NCI-H526 treated with DMSO at 0.1 percent for 48 hours (cell line): ENCODE measurements at places on chromosomes 7 and 10.

- no peak for DNase-seq
These were observed 664.7 kb downstream of the INHBA start for GRCh38 chr7:41038211-41038610.

- no peak for DNase-seq
These were observed 27.8 kb downstream of the GARIN1A start for GRCh38 chr7:128699895-128700294.

DNA sequence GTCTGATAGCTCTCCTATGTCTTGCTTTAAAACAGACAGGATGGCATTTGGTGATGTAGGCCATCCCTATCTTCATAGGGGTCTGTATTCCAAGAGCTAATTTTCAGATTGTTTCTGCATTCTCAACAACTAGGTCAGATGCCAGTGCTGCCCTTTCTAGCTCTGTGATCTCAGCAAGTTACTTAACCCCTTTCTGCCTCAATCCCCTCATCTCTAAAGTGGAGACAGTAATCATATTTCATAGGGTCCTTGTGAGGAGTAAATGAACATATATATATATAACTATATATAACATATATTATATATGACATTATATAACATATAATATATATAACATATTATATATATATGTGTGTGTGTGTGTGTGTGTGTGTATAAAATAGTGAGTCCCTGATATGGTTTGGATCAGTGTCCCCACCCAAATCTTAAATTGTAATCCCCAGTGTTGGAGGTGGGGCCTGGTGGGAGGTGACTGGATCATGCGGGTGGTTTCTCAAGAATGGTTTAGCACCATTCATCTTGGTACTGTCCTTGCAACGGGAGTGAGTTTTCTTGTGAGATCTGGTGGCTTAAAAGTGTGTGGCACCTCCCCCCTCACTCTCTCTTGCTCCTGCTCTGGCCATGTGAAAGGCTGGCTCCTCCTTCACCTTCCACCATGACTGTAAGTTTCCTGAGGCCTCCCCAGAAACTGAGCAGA is 45.2 kb downstream of the HIPK2 start:
- no peak for DNase-seq

DNA sequence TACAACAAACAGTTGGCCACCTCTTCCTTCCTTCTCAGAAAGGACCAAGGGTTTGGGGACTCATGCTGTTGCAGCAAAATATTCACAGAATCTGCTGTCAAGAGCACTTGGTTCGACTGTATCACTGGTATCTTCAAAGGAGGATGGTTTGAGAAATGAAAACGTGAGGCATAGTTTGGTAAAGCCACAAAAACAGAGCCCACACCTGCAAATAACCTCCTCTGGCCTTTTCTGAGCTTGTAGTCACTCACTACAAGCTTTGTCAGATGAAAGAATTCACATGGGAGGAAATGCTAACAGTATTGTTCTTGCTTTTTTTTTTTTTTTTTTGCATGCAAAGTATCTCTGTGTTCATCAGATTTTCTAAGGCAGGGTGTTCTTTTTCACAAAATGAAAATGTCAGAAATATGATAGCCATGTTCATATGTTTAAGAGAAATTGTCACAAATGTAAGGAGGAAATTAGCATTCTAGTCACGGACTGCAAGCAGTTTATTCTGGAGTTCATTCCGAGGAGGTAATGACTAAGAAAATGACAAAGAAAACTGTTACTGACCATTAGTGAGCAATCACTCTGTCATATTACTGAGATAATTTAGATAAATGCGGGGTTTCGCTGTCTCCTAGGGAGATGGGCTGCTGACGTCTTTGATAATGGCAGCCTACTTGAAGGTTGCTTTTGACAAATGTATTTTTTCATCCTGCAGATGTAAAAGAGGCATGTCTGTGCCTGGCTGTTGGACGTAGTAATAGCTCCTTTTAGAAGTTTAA is 117.8 kb upstream of the MYO3A start:
- DNase-seq = no peak

GRCh38 chr10:129963641-129964501 is at the start of gene EBF3:
TSS of gene EBF3 (minus strand) at chr10:129964274. CDS start at chr10:129963768, 506 bp downstream.
- no peak for DNase-seq

DNA sequence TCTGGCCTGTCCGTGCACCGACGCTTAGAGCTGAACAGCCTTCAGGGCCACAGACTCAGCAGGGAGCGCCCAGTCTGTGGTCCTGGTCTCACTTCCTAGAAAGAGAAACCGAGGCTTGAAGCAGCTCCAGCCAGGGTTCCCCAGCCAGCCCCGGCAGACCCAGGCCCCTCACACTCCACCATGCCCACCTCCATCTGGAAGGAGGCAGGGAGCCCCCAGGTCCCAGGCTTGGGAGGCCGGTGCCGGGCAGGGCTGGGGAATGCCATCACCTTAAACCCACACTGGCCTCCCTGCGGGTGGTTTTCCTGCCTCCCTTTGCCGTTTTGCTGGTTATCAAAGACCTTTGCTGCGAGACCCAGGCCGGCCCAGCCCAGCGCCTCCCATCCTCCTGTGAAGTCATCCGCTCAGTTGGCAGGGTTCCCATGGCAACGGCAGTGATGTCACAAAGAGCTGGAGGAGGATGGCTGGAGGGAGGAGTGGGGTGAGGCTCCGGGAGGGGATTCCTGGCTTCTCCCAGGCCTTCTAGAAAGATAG is 24.0 kb downstream of the ELFN1 start:
- no peak for DNase-seq

DNA sequence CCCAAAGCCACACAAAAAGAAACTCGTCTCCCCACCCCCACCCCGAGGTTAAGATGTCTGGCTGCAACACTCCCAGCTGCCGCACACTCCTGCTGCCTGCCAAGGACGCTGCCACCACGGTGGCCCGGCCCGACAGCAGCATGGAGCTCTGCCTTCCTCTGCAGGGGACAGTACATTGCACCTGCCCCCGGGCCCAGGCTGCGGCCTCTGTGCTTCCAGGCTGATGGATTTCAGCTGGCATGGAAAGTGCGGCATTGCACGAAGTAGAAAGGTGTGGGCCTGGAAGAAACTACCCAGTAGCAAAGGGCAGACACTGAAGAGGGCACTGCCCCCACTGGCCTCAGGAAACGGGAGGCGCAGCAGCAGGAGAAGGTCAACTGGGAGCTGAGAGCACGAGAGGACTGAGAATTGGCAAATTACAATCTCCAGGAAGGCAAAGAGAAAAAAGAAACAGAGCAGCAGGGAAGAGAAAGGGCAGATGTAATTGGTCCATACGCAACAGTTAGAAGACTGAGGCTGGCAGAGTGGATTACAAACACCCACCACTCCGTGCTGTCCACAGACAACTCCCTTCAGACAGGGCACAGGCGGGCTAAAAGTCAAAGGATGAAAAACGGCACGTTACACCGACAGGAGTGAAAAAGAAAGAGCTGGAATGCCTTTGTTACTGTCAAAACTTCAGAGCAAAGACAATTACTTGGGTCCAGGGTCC is 117.1 kb upstream of the DIP2C start:
- no peak for DNase-seq

DNA sequence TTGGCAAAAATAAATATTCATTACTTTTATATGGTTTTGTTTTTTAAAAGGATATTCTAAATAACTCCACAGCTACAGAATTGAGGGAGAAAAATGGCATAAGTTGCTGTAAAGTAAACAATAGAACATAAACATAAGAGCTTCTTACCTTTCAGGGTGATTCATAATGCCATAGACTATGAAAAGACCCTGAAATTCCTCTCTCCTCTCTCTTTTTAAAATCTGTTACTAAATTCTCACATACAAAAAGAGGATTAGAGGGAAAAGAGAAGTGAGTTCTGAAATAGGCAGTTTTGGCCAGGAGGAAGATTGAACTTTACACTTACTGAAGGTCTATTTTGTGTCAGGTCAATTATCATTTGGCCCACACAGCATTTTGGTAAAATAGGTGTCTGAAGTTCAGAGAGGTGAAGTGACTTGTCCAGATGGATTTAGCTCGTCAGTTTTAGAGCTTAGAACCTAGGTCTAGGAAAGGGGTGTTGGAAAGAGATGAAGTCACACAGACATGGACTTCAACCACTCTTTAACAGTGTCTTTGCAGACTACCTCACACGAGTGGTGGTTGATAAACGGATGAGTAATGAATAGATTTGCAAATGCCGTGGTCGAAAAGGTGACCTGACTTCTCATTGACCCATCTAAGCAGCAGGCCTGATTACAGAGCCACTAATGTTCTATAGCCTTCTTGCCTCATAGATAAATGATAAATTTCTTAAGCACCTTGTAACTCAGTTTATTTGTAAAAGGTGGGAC is 190.6 kb upstream of the CCDC6 start:
- no peak for DNase-seq

- DNase-seq = no peak
These were observed 36.5 kb downstream of the COL1A2 start for GRCh38 chr7:94431176-94431575.

- no peak for DNase-seq
These were observed 659.5 kb upstream of the NRG3 start for GRCh38 chr10:81215498-81215897.

DNA sequence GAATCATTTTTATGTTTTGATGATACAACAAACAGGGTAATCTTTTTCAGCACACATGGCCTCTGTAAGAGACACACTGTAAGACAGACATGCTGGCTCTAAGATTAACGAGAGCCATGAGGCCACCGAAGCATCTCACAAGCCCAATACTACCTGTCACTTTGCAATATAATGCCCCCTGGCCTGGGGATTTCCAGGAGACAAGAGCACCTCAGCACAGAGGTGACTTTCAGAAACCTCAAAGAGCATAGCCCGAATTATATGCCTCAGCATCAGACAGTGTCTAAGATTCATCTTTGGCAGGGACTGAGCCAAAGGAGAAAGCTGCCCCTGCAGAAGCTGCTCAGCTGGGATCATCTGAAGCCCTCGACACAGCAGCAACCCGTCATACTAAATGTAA is 44.2 kb upstream of the TMEM213 start:
- no peak for DNase-seq

DNA sequence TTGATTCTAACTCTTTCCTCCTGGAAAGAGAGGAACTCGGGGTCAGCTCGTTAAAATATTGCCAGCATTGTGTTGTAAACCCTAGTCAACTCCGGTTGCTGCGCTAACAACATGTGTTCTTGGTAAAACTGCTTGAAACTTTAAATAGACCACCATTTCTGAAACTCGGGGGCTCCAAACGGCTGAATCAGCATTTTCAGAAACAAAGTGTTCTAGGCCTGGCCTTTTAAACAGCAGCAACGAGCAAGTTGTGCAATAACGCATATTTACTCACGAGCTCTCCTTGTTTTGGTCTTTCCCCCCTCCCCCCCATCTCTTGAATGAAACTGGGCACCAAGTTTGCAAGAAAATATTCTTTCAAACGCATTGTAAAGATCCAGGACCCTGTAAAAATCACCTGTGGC is 9.2 kb upstream of the GRB10 start:
- no peak for DNase-seq

- no peak for DNase-seq
These were observed 67.7 kb upstream of the PRLHR start for GRCh38 chr10:118663176-118663575.

DNA sequence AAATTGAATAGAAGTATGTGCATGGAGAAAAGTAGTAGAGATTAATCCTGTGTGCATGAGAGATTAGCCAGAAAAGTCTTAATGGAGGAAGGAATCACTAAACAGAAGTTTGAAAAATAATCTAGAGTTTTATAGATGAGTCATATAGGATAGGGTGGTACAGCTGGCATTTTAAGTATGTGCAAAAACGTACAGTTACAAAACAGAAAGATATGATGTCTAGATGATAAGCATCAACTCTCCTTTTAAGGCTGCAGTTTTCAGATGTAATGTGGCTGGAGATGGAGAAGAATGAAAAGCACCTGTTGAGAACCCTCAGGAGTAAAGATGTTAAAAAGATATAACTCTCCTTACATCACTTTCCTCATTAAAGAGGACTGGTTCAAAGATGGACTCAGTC is 271.3 kb downstream of the STK31 start:
- DNase-seq = no peak

DNA sequence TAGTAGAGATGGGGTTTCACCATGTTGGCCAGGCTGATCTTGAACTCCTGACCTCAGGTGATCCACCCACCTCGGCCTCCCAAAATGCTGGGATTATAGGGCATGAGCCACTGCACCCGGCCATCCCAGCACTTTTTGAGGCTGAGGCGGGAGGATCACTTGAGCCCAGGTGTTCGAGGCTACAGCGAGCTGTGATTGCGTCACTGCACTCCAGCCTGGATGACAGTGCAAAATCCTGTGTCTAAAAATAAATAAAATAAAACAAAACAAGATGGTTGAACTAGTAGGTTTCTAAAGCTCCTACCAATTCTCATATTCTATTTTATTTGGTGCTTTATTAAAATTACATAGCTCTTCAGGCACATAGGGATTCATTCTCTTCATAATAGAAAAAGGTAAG is 890.3 kb upstream of the AUTS2 start:
- no peak for DNase-seq
